Type B pancreatic cell (in vitro differentiated cells): ENCODE measurements at places on chromosomes 7 and 10.

DNA sequence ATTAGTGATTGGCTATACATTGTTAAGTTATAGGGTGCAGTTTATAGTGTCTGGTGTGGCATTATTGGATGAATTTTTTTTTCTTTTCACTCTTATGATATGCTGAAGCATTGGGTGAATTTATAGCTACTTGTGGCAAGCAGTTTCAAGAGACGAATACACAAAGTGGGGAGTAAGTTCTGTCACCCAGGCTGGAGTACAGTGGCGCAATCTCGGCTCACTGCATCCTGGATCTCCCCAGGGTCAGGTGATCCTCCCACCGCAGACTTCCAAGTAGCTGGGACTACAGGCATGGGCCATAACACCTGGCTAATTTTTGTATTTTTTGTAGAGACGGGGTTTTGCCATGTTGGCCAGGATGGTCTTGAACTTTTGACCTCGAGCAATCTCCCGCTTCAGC, 6.3 kb upstream of the SIRT1 start:
- DNase-seq: no peak

- no peak for DNase-seq
These were observed 90.7 kb upstream of the LRRC4 start for GRCh38 chr7:128121711-128122530.

DNA sequence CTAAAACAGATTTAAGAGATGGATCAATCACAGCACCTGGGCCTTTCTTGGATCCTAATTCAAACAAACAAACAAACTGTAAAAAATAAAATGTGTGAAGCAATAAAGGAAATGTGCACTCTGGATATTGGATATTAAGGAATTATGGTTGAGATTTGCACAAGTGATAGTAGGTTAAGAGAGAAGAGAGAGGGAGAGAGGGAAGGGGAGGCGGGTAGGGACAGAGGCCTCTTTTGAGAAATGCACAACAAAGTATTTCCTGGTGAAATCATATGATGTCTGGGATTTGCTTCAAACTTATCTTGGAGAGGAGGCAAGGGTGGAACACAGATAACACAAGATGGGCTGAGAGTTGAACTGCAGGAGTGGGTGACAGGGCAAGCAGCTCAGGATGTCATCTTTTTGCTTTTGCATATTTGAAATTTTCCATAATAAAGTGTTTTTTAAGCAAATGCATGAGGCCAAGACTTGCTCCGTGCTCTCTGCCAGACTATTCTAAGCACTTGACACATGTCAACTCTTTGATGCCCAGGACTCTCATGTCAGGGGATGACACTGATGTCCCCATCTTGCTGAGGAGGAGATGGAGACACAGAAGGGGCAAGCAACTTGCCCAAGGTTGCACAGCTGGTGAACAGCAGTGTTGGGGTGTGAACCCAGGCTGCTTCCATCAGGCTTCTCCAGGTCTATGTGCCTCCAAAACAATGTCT, 9.1 kb upstream of the AEBP1 start:
- no peak for DNase-seq

GRCh38 chr7:22397981-22398380, 41.0 kb upstream of the RAPGEF5 start:
- no peak for DNase-seq

- no peak for DNase-seq
These were observed 24.1 kb upstream of the FAM180A start for GRCh38 chr7:135772639-135773222.

- no peak for DNase-seq
These were observed 72.5 kb upstream of the GPR158 start for GRCh38 chr10:25102147-25102822.

DNA sequence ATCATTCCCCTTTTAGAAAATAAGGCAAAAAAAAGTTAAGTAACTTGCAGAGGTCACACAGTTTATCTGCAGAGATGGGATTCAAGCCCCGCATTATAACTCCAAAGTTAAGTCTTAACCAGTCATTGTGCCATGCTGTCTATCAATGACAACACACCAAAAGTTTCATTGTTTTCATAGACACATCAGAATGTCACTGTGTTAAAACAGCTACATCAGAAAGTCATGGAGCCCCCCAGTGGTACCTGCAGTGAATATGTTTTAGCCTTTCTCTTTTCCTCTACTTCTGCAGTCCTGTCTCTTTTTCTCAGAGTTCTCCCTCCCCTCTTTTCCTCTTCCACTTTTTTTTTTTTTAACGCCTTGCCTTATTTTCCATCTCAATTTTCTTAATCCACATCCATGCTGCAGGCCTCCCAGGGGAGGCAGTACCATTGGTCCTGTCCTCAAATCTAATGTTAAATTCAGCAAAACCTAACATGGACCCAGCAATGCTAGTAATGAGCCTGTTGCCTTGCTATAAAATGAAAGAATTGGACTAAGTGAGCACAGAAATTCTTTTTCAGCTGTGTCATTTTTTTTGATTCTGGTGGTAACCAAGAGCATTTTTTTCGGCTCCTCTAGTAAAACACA, 3.8 kb upstream of the NRCAM start:
- DNase-seq: no peak

DNA sequence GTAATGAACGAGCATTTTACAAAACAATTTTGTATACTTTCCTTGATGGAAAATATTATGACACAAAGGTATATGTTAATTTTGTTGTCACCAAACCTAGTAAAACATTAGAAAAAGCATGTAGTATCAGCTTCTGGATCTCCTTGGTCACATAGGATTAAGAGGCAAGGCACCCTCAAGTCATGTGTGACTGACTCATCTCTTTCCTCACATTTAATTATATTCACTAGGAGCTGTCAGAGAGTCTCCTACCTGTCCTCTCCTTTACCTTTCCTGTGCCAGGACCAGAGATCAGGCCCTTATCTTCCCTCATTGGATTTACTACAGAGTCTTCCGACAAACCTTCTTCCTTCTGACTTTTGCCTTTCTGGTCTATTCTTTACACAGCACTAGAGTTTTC, 111.3 kb upstream of the RPA3 start:
- no peak for DNase-seq

DNA sequence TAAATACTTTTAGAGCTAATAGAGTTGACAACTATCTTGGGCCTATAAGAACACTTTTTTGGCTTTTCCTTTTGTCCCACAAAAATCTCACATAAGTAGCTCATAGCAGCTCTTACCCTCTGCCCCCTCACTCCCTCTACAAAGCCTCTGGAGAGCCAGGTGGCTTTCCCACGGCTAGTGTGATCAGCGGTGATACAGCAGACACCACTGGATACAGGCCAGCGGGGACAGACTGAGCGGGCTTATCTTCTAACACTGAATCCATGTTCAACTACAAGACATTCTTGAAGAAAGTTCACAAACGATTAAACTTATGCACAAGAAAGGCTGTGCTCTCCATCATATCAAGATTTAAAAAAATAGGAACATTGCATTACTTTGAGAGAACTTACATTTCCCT, 377.2 kb downstream of the PARD3 start:
- DNase-seq: no peak

DNA sequence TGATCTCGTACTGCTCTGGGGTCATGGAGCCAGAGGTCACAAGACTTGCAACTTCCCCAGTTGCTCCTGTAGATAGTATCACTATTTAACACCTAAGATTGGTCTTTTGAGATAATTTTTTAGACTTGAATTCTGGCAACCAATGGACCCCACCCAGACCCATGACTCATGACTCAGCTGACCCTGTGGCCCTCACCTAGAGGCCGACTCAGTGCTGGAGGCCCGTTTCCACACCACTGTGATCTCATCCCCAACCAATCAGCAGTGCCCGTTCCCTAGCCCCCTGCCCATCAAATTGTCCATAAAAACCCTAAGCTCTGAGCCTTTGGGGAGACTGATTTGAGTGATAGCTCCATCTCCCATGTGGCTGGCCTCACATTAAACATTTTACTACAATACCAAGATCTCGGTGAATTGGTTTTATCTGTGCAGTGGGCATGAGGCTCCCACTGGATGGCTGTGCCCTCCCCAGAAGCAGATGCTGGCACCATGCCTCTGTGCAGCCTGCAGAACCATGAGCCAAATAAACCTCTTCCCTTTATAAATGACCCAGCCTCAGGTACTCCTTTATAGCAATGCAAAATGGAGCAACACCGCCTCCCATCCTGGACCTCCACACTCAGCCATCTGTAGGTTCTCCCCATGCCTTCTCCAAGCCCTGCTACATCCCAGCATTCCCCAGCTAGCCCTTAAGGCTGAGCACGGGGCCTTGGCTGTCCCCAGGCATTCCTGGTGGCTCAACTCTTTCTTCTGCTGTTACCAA, 98.8 kb downstream of the PRKAG2 start:
- no peak for DNase-seq

DNA sequence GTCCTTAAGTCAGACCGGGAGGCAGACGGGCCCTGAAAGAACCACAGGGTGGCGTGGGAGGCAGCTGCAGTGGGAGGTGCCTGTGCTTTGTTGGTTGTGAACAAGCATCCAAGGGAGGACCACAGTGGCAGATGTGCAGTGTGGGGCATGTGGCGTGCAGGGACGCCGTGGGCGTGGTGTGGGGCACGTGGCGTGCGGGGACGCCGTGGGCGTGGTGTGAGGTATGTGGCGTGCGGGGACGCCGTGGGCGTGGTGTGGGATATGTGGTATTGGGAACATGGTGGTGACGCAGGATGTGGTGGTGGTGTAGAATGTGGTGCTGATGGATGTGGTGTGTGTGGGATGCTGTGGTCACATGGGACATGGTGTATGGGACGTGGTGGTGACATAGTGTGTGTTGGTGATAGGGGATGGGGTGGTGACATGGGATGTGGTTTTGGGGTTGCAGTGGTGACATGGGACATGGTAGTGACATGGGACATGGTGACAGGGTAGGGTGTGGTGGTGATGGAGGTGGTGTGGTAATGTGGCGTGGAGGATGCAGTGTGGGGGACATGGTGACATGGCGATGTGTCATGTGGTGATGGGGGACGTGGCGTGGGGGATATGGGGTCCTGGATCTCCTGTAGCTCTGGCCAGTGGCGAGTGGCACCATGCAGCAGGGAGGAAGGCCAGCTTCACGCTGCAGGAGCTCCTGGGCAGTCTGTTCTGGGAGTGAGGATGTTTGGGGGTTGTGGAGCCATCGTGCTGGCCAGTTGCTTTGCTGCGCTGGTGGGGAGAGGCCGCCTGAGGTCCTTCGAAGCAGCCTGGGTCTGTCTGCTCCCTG, 78.8 kb downstream of the INPP5A start:
- DNase-seq: no peak

- DNase-seq: no peak
These were observed 106.7 kb upstream of the INSYN2A start for GRCh38 chr10:127303105-127303504.

- DNase-seq: no peak
These were observed 70.6 kb downstream of the CLEC2L start for GRCh38 chr7:139594090-139594489.

DNA sequence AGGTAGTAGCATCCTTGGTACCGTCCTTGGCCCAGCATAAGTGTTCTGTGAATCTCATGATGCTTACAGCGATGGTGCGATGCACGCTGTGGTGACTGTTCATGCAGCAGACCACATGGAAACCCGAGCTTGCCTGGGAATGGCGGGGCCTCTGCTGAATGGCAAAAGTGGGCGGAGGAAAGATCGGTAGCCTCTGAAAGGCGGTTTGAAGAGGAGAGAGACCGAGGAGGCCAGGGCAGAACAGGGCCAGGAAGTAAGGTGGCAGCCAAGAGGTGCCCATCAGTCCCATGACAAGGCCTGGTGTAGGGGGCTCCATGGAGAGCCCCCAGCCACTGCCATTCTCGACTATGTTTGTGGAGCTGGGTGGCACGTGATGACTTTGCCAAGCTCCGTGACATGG, 33.2 kb upstream of the CNPY1 start:
- DNase-seq: no peak

- DNase-seq: no peak
These were observed 296.4 kb downstream of the ADARB2 start for GRCh38 chr10:1440897-1441296.

DNA sequence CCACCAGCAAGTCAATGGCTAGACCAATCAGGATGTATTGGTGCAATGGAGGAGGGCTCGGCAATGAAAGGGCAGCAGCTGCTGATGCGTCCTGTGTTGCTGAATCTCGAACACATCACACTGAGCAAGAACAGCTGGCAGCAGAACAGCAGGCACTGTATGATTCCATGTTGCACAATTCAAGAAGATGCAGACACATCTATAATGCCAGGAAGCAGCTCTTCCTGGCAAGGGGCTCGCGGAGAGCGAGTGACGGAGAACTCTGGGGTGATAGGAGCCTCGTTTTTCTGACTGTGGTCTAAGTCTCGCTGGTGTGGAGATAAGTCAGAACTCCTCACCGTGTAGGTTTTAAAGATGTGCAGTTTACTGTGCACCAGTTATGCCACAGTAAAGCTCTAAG, 24.8 kb upstream of the PFKP start:
- DNase-seq: no peak

GRCh38 chr10:25382029-25382810, 207.4 kb downstream of the GPR158 start:
- DNase-seq: no peak

DNA sequence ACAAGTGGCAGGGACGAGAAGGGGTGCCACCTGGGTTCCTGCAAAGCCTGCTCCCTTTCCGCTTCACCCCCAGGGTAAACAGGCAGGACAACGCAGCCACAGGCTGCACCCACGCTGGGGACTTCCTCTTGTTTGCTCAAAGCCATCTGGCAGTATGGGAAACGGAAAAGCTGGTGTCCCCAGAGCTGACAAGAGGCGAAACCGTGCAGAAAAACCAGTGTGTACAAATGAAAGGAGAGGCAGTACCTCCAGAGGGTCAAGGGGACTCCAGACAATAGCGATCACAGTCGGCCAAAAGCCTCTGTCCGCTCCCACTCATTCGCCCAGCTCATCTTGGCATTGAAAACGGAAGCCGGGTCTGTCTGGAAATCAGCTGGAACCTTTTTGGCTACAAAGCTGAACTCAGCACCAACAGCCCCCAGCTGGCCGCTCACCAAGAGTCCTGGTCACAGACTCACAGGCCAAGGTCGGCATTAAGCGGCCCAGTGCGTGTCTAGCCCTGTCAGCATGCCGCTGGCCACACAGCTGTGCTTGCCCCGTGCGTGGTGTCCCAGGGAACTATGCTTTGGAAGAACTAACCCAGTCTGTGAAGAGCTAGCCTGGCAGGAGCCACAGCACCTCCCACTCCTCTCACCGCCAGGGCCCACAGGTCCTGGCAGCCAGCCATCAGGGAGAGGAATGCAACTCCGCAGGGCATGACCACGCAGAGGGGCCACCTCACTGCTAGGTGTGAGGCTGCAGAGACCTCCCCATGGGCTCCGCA, 10.4 kb downstream of the TNS3 start:
- DNase-seq: no peak

GRCh38 chr7:135748770-135749169, at the start of gene FAM180A:
Gene FAM180A, minus strand, starts transcription at chr7:135748813. Its CDS starts 233 bp downstream, at chr7:135748580.
- no peak for DNase-seq

GRCh38 chr7:111853201-111853990, 291.1 kb upstream of the IMMP2L start:
- DNase-seq: no peak
